ENCODE measurements at places on chromosomes 5 and 9.

DNA sequence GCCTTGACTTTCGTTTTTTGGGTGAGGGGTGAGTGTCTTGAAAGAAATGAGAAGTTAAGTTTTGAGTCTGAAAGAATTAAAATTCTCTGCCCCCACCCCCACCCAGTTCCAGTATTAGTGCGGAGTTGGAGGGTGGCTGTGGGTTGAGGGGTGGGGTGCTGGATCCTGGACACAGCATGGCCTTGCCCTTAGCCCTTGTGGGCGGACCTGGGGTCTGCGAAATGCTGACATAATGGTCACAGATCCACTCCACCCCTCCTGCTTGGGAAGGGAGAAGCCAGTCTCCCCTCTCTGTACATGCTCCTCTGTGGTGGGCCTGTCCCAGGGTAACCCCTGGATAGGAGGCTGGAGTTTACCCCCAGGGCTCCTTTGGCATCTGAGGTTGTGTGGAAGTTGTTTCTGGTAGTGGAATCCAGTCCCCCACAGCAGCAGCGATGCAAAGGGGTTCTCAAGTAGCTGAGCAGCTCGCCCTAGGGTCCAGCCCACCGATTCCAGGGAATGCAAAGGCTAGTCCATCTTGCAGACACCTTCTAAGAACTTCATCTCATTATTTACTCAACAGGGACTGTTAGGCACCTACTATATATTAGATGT, 42.8 kb upstream of the TCF7 start:
- DNase-seq: no peak

DNA sequence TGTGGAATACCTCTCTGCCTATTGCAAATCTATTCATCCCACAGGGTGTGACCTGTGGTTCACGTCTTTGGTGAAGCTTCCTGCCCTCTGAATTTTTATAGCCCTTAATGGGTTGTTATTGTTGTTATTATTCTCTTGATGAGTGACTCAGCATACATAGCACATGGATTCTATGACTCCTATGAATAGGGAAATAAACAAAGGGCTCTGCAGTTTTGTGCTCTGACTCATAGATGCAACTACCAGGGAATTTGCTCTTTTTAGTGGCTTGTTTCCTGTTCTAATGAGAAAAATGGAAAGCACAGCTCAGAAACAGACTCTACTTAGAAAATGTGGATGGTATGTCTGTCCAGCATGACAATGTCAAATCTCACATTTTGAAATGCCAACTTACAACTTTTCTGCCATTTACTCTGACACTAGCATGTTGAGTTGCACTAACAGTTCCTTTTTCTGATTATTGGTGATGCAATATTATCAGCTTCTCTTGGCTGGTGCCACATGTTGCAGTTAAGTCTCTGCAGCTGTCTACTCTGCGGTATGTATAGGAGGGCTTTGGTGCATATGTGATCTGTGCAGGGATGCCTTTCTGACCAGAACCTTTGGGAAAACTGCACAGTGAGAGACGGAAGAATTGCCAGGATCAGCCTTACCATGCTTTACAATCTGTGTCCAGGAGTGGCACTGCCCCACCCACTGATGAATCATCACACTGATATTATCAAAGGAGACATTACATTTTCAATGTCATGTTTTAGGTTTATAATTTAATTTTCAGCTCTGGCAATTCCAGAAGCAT, 996.4 kb upstream of the WWC1 start:
- DNase-seq: no peak

DNA sequence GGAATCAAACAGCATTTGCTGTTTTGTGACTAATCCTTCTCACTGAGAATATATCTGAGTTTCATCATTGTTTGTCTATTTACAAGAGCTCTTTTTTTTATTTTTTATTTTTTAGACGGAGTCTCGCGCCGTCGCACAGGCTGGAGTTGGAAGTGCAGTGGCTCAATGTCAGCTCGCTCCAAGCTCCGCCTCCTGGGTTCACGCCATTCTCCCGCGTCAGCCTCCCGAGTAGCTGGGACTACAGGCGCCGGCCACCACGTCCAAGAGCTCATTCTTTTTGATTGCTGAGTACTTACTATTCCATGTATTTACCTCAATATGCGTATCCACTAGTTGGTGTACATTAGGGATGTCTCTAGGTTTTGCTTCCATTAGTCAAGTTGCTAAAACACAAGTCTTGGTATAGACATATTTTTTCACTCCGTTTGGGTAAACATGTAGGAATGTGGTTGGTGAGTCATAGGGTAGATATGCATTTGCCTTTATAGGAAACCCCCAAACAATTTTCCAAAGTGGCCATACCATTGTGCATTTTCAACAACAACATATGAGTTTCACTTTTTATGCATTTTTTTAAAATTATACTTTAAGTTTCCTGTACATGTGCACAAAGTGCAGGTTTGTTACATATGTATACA, 1005.0 kb upstream of the CDH10 start:
- no peak for DNase-seq

GRCh38 chr9:127711831-127712274, 3.6 kb downstream of the PTRH1 start:
- no peak for DNase-seq

DNA sequence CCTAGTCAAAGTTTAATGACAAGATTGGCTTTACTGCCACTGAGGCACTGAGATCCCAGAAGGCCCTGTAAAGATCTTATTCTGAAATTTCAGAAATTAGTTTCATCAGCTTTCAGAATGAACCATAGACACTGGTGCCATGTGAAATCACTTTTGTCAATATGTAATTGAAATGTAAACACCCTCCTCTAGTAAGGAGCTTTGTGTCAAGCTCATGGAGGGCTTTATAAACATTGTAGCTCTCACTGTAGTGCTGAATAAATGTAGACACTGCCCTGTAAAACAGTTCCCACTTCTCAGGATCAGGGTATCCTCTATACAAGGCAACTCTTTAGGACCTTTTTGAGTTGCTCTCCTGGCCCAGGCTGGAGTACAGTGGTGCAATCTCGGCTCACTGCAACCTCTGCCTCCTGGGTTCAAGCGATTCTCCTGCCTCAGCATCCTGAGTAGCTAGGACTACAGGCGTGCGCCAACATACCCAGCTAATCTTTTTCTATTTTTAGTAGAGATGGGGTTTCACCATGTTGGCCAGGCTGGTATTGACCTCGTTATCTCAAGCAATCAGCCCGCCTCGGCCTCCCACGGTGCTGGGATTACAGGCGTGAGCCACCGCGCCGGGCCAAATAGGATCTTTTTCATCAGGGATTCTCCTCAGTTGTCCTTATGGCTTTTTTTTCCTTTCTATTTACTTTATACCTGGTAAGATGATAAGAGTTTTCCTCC, 1823.9 kb upstream of the CDH9 start:
- no peak for DNase-seq

Data from thymus (tissue), 14 donors.